CD4-positive, alpha-beta T cell treated with Interleukin-15 for 4 hours (primary cell): ENCODE measurements at places on chromosomes 12 and 14.
A peak's percentile ranks its signal among the peaks of the same experiment; 100 is the strongest.

- DNase-seq, result no peak
Measured at GRCh38 chr14:32588448-32589320, 259.6 kb downstream of the AKAP6 start.

GRCh38 chr14:68440820-68441219 lies 352.0 kb downstream of the ZFP36L1 start:
- DNase-seq, result no peak

- DNase-seq, result no peak
Measured at GRCh38 chr12:15720295-15720694, 68.9 kb downstream of the EPS8 start.

- DNase-seq, result peak; percentile 86
Measured at GRCh38 chr14:49862089-49862673, 9.6 kb upstream of the NEMF start.

- no peak for DNase-seq
Measured at GRCh38 chr12:93122569-93123091, 193.5 kb upstream of the EEA1 start.

- no peak for DNase-seq
Measured at GRCh38 chr14:65359503-65359902, 53.0 kb upstream of the FUT8 start.

DNA sequence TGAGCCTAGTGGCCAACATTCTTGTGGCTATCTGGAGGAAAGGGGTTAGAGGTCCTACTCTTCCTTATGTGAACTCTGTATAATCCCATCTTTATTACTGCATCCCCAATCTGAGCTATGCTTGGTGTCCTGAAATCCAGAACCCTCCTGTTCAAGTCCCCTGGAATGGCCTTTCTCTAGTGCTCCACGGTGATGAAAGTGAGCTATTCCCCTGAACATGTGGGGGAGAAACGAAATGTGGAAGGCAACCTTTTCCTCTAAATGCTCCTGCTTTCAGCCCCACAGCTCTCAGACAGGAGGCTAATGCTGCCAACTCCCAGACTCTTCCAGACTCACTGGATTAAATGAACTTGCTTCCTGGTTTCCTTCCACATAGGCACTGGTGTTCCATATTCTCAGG lies 2.5 kb upstream of the PGAM5 start:
- no peak for DNase-seq

- no peak for DNase-seq
Measured at GRCh38 chr14:21534576-21534975, 8.4 kb upstream of the SALL2 start.

DNA sequence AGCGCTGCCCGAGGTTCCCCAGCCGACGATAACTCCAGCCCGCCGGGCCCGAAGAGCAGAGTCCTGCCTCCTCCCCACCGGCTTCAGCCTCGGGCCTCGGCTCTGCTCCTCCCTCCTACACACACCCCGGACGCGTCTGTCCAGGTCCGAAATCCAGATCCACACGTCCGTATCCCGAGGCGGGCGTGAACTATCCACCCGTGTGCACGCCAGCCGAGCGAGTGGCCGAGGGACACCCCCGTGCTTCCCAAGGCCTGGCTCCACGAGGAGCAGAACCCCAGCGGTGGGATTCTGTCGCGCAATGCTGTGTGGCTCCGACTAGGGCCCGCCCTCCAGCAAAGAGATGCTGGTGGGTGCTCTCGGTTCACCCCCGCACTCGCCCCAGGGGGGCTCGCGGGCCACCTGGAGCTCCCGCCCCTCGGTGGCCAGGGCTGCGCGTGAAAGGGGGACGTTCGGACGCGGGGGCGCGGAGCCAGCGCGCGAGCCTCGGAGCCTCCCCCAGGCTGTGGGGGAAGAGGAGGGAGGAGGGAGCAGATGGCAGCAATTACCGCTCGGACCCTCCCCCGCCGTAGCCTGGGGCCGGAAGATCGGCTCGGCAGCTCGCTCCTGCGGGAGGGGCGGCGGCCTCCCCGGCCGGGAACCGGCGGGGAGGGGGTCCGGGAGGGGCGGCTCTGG lies 18.9 kb upstream of the ANKRD33 start:
- DNase-seq, result no peak

DNA sequence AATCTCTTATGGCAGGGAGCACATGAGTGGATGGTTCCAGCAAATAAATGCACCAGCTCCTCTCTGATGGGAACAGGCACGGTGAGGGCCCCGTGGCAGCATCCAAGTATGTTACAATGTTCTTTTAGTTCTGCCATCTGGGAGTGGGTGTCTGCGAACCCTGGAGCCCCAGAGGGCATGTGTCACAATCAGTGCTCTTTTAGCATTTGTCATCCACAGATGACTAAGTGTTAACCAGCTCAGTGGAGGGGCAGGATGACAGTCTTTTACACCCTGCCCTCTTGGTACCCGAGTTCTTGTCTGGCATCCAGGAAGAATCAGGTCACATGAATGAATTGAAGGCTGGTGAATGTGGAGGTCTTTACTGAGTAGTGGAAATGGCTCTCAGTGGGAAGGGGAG lies 560.4 kb upstream of the FLRT2 start:
- DNase-seq, result no peak

GRCh38 chr12:130263996-130264395 lies 73.7 kb upstream of the PIWIL1 start:
- no peak for DNase-seq

DNA sequence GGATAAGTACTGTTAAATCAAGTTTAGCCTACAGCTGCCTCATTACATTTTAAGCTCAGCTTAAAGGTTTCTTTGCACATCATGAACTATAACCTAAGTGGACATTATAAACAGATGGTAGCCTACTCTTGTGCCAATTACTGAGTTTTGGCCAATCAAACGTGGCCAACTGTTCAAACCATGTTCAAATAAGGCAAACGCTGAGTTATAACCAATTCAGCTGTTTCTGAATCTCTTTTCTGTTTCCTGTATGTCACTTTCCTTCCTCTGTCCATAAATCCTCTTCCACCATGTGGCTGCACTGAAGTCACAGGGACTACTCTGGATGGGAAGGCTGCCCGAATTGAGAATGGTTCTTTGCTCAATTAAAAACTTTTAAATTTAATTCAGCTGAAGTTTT lies 98.4 kb downstream of the BCAT1 start:
- DNase-seq, result no peak

DNA sequence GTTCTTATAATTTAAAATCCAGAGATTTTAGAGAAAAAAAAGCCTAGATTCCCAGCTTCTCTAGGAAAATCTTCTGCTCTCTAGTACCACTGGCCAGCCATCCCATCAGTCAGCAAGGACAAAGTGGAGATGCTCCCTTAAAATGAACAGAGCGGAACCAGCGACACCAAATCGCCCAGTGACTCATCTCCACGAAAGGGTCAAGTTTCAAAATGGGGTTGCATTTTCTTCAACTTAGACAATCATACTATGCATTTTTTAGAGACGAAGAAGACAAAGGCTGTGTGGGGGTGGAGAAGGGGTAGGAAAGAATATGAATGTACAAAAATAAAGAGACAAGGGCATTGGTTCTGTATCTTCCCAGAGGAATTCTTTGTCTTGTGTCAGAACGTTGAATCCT lies 212.0 kb downstream of the SLC15A4 start:
- no peak for DNase-seq

DNA sequence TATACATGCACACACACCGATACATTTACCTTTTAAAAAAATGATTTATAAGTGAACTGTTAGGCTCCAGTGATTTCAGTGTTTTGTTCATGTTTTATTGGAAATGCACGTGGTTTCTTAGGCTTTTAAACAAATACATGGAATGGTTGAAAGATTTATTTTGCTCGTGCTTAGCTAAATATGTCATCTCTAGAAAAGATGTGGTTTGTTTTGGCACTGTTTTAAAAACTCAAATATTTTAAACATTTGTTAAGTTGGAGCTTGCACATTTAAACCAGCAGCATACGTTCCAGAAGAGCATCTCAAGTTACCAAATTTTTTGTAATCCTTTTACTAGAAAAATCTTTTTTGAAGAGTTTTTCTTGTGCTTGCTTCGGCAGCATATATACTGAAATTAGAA lies 44.5 kb downstream of the FOXA1 start:
- no peak for DNase-seq

DNA sequence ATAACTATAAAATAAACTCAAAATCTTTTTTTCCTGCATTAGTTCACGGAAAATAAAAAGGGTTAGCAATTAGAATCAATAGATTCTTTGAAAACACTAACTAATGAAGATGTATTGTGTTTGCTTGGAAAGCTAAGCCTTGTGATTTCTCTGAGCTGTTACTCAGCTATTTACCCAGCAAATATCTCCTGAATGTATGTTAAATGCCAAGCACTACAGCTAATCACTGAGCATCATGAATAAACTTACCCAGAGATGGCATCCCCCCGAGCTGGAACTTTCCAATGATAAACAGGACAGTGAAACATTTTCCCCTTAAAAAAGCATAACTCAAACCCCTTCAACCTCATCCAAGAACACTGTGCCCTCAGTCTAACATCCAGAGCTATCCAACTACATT lies 71.2 kb downstream of the SLC2A13 start:
- no peak for DNase-seq
